ENCODE measurements at places on chromosomes 1 and 21. TPM values are rescaled to one million over a fixed set of nuclear protein-coding genes. Genes with fewer than 3 reads are reported as not detected.

- no peak for DNase-seq
Measured at GRCh38 chr1:228304766-228305395, 97.0 kb downstream of the OBSCN start.

- no peak for DNase-seq
Measured at GRCh38 chr1:41046347-41046775, 24.8 kb upstream of the SLFNL1 start.

RBM15 gene
- 15.0 TPM for polyA plus RNA-seq

GRCh38 chr1:111509997-111510375 is 6.6 kb upstream of the ADORA3 start:
- DNase-seq = peak; percentile 14

- DNase-seq = no peak
Measured at GRCh38 chr21:38441153-38441552, 57.1 kb downstream of the ERG start.

- DNase-seq = peak; percentile 45
Measured at GRCh38 chr1:61887931-61888564, 145.8 kb downstream of the PATJ start.

GRCh38 chr21:44305691-44306090 is 5.8 kb downstream of the PFKL start:
- DNase-seq = no peak

DNA sequence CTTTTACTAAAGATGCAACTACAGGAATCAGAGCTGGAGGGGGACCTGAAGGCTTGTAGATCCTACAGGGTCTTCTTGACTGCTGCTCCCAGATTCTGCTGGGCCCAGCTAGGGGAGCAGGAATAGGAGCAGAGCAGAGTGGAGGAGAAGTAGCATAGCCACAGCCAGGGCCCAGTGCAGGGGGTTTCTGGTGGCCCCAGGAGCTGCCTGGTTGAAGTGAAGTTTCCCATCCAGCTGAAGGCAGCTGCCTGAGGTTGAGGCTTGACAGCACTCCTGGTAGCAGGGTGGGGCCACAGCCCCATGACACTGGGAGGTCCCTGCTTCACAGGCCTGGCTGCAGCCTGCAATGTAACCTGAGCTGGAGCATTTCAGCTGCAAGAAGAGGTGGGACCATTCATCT is 2.0 kb upstream of the INPP5B start:
- DNase-seq = no peak

- no peak for DNase-seq
Measured at GRCh38 chr1:148318123-148318903, 164.8 kb downstream of the PPIAL4G start.

Data from cardiac muscle cell (in vitro differentiated cells and primary cell).